ENCODE measurements at places on chromosomes 6 and 20.
A peak's percentile ranks its signal among the peaks of the same experiment; 100 is the strongest.

GRCh38 chr6:21406316-21406715 lies 187.2 kb upstream of the SOX4 start:
- DNase-seq = no peak

DNA sequence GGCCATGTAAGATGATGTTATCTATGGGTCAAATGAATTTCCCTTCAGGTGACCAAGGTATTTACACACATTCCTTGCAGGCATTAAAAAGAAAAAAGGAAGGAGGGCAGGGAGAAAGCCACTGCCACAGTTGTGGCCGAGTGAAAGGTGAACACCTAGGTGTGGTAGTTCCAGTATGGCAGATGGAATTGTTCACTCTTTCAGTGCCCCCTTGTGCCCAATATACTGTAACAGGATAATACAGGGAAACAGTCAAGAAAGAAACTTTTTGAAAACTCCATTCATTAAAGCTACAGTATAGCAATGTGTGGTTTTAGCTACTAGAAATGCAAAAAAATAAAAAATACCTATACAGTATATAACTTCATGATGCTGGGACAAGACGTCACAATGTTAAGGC lies 52.1 kb downstream of the BMP2 start:
- no peak for DNase-seq

- DNase-seq = no peak
Measured at GRCh38 chr20:44196271-44196670, 9.3 kb upstream of the JPH2 start.

DNA sequence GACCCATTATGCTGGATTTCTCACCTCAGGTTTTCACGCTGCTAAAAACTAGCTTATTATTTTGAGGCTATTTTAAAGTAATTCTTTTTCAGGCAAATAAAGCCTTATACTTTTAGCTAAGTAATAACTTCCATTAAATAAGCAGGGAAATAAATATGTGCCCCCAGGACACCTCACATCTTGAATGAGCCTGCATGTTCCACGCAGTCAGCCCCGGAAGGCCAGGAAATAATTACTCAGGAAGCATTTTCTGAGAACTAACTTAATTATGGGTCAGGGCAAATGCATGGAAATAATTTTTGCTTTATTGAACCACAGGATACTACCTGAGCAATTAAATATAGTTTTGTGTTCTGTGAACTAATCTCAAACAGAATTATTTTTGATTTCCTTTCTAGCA lies 41.1 kb downstream of the STX7 start:
- DNase-seq = no peak

DNA sequence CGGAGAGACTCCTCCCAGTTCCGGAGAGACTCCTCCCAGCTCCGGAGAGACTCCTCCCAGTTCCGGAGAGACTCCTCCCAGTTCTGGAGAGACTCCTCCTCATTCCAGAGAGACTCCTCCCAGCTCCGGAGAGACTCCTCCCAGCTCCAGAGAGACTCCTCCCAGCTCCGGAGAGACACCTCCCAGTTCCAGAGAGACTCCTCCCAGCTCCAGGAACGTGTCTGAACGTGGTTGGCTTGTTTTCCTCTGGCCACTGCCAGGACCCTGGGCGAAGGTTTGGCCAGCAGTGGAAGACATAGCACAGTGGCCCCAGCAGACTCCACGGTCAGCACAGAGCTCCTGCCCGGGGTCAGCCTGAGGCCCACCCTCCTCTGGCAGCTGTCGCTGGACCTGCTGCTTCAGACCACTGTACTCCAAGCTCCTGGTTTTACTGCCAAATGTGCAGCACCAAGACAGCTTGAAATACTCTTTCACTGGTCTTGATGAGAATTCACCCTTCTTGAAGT lies 122.3 kb upstream of the AFDN start:
- no peak for DNase-seq

- no peak for DNase-seq
Measured at GRCh38 chr20:20992686-20993360, 113.3 kb downstream of the LINC00237 start.

DNA sequence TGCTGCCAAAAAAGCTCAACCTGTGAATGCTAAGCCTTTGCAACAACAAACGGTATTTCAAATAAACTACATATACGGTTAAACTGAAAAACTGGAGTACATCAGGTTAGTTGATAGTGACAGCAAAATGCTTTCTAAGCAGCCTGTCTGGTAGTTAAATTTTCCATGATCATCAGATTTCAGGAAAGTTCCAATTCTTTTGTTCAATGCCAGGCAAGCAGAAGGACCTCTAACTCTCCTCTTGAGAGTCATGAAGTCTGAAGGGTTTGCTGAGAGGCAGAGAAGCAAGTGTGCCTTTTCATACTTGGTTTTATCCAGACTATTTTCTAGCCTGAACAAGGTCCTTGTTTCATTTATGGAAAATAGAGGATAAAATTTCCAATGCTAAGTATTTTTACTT lies 4.5 kb downstream of the FLRT3 start:
- no peak for DNase-seq

GRCh38 chr6:21593927-21594415 lies 420 bp downstream of the SOX4 start:
- no peak for DNase-seq

- DNase-seq = no peak
Measured at GRCh38 chr6:43420012-43420709, 7.2 kb upstream of the ABCC10 start.

DNA sequence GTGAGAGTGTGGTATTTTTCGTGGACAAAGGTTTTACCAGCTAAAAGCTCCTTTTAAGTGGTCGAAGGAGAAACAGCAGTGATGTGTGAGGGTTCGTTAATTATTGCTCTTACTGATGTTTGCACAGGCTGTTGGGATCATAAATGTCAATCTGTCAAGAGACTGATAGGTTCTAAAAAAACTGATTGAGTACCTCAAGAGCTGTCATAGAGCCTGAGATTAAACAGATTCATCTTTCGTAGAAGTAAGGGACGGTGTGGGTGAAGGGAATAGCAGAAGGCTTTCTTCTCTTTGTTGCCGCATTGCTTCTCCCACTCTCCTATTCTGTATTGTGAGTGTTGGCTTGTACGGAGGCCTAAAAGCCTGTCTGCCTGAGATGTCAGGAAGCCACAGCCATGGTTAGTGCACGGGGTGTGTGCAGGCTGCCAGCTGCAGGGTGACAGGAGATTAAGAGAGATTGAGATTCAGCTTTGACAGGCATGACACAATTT lies 291.0 kb downstream of the ZFAND3 start:
- peak; percentile 84 for DNase-seq

DNA sequence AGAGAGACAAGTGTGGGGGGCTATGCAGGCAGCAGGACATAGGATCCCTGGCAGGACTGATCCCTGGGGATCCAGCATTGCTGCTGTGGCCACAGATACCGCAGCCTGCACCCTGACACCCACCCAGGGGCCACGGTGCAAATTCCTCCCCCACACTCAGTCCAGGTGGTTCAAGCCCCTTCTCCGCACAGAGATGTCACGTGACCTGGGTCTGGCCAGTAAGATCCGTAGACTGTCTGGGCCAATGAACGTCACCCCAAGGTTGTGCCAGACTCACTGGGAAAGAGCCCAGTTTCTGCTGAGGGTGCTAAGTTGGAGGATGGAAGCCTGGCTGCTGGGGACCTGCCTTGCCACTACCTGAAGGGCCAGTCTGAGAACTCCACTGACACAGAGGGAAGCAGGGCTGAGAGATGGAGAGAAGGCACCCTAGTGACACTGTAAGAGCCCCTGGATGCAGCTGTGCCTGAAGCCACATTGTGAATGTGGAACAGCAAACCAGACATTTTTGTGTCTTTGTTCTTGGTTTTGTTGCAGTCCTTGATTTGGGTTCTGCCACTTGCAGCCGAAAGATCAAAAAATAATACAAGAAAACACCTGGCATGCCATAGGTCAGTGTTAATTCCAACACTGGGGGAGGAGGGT lies 228.6 kb downstream of the PREX1 start:
- no peak for DNase-seq

DNA sequence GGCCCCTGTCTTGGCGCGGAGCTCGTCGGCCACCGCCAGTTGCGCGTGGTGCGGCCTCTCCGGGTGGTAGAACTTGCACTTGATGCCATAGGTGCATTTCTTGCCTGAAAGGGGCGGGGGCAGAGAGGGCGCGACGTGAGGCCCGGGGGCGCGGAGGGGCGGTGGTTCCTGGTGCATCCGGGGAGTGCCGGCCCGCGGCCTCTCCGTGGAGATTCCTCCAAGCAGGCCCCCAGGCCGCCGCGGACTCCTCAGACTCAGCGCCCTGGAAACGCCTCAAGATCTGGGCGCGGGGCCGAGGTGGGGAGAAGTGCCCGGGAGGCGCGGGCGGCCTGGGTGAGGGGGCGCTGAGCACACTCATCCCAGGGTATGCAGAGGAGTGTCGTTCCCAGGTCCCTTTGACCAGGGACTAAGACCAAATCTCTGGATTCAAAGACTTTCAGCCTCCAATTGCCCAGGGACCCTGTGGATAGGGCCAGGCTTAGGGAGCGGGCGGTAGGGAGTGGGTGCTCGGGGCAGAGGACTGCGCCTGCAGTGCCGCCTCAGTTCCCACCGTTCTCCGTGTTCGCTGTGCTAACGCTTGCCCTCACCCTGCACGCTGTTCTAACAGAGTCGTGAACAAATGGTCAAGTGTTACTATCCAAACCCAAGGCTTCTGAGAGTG lies 33.3 kb downstream of the ZC3H12D start:
- no peak for DNase-seq

DNA sequence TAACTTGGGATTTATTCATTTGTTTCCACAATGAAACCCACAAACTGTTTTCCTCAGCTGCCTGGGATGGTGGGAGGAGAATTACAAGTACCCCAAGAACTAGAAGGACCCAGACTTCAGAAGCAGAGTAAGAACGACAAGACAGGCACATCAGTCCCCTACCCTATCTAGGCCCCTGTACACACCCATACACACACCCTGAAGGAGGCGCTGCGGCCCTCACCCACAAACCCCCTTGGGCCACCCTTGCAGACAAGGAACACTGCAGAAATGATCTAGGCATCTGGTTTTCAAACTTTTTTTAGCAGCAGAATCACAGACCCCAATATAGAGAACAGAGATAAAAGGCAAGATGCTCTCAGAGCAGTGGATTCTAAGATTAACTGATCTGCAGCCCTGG lies 55.0 kb downstream of the TRERF1 start:
- no peak for DNase-seq

DNA sequence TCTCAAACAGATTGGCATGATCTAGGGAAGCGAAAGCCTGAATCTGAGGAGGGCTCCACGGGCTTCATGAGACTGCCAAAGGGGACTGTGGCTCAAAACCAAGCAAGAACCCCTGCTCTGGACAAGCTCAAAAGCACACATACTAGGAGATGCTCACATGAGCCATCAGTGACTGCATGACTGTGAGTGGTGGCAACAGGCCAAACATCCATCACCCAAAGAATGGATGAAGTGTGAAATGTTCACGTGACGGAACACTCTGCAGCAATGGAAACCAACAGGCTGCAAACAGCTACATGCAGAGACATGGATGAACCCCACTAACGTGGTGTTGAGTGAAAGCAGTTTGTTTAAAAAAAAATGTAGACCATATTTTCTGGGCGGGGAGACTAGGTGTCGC lies 136.3 kb downstream of the PREX1 start:
- DNase-seq = no peak

GRCh38 chr6:51613558-51613957 lies 473.9 kb downstream of the PKHD1 start:
- DNase-seq = peak; percentile 16

DNA sequence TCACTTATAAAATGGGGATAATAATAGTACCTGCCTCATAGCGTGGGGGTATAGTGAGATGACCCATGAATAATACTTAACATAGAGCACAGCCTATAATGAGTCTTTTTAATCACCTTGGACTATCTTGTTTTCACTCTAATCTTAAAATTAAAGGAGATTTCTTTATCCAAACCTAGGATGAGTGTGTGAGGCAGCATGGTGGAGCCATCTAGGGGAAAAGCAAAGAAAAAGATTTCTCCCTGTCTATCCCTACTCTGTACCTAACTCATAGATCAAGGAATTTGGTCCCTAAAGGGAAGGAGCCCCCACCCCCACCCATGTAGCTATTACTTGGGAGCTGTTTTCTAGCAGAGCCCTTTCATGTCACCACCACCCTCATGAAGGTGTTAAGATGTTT lies 45.2 kb upstream of the PAK5 start:
- DNase-seq = peak; percentile 21

DNA sequence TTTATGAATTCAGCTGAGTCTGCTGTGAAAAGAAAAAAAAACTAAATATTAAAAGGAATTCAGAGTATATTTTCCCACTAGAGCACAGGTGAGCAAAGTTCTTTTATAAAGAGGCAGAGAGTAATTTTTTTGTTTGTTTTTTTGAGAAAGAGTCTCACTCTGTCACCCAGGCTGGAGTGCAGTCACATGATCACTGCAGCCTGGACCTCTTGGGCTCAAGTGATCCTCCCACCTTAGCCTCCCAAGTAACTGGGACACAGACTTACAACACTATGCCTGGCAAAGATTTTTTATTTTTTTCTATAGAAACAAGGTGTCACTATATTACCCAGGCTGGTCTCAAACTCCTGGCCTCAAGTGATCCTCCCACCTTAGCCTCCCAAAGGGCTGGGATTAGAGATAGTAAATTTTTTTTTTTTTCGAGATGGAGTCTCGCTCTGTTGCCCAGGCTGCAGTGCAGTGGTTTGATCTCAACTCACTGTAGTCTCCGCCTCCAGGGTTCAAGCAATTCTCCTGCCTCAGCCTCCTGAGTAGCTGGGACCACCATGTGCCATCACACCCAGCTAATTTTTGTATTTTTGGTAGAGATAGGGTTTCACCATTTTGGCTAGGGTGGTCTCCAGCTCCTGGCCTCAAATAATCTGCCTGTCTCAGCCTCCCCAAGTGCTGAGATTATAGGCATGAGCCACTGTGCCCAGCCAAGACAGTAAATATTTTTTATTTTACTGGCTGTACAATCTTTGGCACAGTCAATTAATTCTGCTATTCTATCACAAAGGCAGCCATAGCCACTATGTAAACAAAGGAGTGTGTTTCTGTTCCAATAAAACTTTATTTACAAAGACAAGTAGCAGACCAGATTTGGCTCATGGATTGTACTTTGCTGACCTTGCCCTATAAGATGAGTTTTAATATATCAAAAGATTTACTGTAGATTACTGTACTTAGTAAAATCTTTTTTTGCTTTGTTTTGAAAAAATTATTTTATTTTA lies 14.5 kb upstream of the B4GALT5 start:
- DNase-seq = no peak

DNA sequence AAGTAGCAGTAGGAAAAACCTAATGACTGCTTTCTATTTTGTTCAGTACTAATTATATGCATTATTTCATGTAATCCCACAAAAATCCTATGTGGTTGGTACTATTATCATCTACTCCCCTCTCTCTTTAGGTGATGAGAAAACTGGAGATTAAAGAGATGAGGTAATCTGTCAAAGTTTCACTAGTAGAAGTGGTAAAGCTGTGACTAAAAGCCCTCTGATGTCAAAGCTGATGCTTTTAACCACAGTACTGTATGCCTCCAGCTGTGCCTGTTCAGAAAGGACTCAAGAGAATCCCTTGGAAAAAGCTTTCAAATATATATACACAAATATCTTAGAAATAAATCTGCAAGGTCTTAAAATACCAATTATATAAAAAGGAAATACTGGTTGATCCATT lies 38.0 kb downstream of the PHIP start:
- DNase-seq = no peak

DNA sequence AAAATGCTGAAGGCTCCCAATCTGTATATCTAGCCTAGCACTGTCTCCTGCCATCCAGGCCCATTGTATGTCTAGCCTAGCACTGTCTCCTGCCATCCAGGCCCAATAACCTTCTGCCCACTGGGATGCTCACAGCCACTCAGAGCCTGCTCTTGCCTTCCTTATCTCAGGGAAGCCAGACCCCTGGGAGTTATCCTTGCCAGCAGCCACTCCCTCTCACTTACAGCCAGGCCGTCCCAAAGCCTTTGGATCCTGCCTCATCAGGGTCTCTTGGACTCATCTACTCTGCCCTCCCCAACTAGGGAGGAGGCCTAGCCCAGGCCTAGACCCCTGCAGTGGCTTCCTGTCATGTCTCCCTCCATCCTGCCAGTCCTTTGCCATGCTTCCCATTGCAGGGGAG lies 37.3 kb downstream of the KIF3B start:
- DNase-seq = no peak
